ENCODE measurements at places on chromosomes 1 and 21.

DNA sequence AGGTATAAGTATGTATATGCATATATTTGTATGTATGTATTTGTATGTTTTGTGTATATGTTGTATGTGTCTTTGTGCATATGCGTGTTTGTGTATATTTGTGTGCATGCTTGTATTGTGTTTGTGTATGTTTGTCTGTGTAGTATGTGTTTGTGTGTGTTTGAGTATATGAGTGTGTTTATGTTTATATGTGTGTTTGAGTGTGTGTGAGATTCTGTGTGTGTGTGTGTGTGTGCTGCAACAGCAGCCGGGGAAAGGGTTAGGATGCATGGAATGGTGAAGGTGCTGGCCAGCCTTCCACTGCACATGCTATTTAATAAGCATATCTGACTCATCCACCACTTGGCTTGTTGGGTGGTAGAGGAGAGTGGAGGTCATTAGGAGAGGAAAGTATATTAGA, 46.6 kb upstream of the RAB4A start:
- no peak for DNase-seq

DNA sequence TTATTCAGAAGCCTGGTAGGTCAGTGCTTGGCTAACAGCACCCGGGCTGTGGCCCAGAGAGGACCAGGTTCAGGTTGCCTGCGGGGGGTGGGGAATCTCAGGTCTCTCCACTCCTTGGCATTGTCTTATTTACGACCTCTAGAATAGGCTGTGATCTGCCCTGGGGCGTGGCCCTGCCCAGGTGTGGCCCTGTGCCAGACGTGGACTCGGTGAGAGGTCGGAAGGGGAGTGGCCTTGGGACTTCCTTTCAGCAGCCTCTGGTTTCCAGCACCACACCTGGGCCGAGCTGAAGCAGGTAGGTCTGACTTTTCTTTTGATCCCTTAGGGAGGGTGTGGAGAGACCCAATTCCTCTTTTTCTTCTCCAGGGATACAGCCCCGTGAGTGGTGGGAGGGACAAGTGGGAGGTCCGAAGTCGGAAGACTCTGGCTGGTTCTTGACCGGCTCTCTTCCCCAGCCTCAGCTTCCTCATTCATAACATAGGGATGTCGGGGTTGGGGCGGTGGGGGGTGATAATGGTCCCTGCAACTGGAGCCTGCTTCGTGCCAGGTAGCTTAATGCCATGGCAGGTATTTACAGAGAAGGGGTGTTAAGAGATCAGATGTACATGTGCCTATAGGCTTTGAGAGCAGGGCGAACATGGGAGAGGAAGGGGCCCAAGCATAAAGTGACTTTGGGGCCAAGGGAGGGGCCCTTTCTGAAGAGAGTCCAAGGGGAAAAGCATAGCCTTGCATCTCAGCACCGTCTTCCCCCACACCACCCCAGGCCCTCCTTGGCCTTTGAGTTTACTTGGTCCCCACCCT, 16.5 kb downstream of the ACOT11 start:
- DNase-seq, result no peak

DNA sequence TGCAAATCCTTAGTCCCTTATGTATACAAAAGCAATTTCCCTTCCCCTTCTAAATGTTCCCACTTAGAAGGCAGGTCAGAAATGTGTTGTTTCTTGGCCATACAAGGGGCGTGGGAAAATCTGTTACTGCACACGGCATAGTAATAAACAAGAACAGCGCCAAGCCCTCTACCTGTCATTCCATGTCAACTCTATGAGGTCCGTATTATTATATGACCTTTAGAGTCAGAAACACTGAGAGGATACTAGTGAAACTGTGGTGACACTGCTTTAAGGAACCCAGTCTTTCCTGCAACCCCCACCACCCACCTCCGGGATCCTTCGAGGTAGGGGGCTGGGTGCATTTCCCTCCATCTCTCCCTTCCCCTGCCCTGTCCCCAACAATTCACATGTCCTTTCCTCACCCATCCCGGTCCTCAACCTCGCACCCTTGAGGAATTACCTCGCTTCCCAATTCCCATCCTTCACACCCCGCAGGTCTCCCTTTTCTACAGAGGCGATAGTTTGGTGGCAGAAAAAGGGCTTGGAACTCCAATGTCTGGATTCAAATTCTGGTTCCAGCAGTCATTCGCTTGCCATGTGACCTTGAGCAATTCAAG, 647 bp downstream of the SDHB start:
- DNase-seq, result no peak

DNA sequence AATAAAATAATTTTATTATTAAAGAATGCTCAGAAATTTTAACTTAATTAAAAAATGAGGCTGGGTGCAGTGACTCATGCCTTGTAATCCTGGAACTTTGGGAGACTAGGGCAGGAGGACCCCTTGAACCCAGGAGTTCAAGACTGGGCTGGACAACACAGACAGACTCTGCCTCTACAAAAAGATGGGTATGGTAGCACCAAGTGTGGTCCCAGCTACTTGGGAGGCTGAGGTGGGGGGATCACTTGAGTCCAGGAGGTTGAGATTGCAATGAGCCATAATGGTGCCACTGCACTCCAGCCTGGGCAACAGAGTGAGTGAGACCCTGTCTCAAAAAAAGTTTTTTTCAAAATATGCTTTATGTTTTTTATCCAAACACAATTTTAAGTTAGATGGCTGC, 25.3 kb downstream of the TMED5 start:
- DNase-seq, result no peak

GRCh38 chr1:245938046-245938435, 569.0 kb downstream of the SMYD3 start:
- no peak for DNase-seq

- DNase-seq, result no peak
Observed at GRCh38 chr1:38088366-38088765, 41.8 kb upstream of the POU3F1 start.

GRCh38 chr1:8283058-8283884, 34.6 kb upstream of the SLC45A1 start:
- DNase-seq, result no peak

DNA sequence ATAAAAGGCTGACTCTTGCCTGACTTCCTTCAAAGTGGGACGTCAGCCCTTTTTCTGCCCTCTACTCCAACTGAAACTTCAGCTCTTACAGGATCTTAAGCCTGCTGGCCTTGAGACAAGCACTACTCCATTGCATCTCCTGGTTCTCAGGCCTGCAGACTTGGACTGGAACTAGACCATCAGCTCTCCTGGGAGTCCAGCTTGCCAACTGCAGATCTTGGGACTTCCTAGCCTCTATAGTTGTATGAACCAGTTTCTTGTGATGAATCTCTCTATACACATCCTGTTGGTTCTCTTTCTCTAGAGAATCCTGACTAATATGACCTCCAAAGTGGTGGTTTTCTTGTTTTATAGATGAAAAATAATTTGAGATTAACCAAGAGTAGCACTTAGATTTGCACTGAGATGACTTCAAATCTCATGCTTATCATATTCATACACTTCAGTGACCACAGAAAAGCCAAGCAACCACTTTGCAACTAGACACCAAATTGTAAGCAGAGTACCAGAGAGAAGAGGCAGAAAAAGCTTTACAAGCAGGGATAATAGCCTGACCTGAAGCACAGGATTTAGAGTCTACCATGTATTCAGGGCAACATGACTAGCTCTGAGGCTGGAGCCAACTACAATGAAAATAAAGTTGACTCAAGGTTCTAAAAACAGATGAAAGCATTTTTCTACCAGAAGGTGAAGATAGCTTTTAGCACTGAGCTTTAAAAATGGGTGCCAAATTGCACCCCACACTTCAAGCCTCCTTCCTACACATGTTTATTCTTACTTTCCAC, 661.3 kb upstream of the USP24 start:
- DNase-seq, result no peak

GRCh38 chr21:30391492-30392025, 4.3 kb upstream of the KRTAP13-1 start:
- DNase-seq, result no peak

DNA sequence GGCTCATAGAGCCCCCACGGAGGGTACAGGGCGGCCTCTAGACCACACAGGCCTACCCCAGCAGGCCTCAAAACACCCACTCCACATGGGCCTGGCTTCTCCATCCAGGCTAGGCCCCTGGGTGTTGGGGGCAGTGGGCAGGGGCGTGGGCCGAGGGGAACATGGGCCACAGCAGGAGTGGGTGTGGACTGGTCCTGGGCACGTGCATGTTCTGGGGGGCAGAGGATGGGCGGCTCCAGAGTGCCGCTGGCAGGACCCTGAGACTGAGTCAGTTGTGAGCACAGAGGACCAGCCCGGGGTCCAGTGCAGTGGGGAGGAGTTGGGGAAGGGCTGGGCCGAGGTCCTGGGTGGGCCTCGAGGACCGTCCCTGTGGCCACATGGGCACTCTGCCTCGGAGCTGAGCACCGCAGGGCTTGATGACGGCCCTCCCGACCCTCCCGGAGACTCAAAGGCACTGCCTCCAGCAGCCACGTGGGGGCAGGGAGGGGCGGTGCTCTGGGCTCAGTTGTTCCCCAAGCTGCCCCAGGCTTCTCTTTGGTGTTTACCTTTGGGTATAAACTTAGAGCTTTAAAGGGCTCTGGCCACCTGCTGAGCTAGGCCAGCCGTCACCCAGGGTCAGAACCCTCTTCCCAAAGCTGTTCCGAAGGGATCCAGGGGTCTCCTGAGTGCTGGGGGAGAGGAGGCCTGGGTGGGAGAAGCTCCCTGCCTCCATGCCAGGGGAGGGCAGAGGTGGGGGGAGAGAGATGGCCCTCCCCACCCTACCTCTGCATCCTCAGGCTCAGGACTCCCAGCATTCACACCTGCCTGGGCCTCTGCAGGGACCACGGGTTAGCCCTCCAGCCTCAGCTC, 79.9 kb downstream of the MORN1 start:
- DNase-seq, result peak; percentile 36

DNA sequence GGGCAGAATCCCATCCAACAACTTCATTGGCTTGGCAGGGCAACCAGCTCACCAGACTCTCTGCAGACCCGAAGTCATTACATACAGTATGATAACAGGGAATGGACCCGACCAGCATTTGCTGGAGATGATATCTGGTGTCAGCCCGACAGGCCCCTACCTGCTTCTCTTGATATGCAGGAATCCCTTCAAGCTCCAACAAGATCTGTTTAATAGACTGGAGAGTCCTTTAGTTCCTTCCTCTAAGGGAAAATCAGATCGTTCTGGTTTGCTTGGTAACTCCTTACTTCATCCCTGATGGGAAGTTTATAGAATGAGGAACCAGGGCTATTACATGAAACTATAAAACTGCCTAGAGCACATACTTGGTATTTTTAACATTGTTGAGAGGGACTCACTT, 61.2 kb downstream of the EDARADD start:
- no peak for DNase-seq
